ENCODE measurements at places on chromosomes 1 and 21. TPM values are rescaled to one million over a fixed set of nuclear protein-coding genes. Genes with fewer than 3 reads are reported as not detected.

GRCh38 chr1:56200896-56201295 is 378.5 kb downstream of the PLPP3 start:
- DNase-seq: no peak
- H3K27ac ChIP-seq: no peak overlapping the region
- no peaks in the 10 kb centered on the region for H3K4me1 ChIP-seq

DNA sequence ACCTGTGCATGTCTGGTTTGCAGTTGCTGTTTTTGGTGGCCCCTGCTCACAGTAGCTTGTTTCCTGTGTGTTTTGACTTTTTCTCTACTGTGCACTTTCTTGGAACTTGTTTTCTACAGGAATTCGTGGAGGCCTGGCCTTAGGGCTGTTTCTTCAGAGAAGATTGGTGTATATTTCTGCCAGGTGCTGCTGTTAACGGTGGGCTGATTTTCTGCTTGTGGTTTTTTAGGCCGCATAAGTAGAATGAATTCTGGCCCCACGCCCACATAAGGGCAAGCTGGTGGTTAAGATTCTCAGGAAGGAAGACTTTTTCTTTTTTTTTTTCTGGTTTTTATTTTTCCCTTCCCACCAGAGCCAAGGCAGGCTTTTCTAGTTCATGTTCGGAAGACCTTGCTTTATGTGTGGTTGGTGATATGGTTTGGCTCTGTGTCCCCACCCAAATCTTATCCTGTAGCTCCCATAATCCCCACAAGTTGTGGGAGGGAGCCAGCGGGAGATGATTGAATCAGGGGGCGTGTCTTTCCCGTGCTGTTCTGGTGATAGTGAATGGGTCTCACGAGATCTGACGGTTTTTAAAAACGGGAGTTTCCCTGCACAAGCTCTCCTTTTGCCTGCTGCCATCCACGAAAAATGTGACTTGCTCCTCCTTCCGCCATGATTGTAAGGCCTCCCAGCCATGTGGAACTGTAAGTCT is 71.5 kb upstream of the DISP3 start:
- H3K4me1 ChIP-seq: no peaks in the 10 kb centered on the region
- peaks cover 19% of the 10 kb centered on the region for H3K27me3 ChIP-seq
- no peak overlapping the region for H3K4me3 ChIP-seq
- DNase-seq: no peak
- no peak overlapping the region for H3K27ac ChIP-seq
- no peaks in the 10 kb centered on the region for H3K36me3 ChIP-seq

DNA sequence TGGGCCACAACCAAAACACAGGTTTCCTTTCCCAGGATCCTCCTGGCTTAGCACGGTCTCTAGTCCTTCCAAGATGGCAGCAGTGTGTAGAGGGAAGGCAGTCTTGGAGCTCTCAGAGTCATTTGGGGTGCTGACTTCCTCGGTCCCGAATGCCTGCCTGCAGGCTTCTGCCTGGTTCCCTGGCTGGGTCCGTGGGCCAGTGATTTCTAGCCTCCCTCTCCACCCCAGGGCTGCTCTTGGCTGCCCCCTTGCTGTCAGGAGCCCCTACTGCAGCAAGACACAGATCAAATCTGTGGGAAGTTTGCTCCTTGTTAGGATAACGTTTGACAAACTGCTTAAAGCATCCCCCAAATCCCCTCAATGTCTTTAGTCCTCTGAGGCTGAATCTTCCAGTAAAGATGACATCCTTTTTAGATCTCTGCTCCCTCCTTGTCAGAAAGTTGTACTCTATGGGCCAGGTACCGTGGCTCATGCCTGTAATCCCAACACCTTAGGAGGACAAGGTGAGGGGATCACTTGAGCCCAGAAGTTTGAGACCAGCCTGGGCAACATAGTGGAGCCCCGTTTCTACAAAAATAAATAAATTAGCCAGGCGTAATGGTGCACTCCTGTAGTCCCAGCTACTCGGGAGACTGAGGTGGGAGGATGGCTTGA is 272.5 kb downstream of the RRAGC start:
- no peaks in the 10 kb centered on the region for H3K36me3 ChIP-seq
- no peaks in the 10 kb centered on the region for H3K4me1 ChIP-seq
- H3K27ac ChIP-seq: no peak overlapping the region

GRCh38 chr21:35352793-35353192 is 303.7 kb upstream of the RUNX1 start:
- no peak overlapping the region for H3K4me3 ChIP-seq
- no peaks in the 10 kb centered on the region for H3K36me3 ChIP-seq
- H3K4me1 ChIP-seq: no peaks in the 10 kb centered on the region
- no peak overlapping the region for H3K27ac ChIP-seq
- DNase-seq: no peak

Gene SEMA4A
- total RNA-seq: 30.7 TPM

Data from upper lobe of right lung (tissue), 1 donor.